SK-N-SH treated with all-trans-retinoic acid at 6 μM for 48 hours (cell line): ENCODE measurements at places on chromosomes 2 and 18.

- ATAC-seq: no peak
These were observed 69.6 kb upstream of the UGP2 start for GRCh38 chr2:63772061-63772460.

DNA sequence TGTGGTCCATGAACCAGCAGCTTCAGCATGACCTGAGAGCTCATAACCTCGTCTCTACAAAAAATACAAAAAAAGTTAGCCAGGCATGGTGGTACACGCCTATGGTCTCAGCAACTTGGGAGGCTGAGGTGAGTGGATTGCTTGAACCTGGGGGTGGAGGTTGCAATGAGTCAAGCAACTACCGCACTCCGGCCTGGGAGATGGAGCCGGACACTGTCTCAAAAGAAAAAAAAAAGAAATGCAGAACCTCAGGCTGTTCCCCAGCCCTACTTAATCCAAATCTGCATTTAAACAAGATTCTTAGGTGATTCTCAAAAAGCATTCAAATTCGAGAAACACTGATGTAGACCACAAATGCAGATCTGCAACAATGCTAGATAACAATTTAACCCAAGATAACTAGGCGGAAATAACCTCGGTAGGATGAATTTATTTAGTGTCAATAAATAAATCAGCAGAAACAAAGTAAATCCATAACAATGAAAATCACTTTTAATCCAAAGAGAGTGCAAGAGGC is 203.5 kb downstream of the SP3 start:
- ATAC-seq: no peak

DNA sequence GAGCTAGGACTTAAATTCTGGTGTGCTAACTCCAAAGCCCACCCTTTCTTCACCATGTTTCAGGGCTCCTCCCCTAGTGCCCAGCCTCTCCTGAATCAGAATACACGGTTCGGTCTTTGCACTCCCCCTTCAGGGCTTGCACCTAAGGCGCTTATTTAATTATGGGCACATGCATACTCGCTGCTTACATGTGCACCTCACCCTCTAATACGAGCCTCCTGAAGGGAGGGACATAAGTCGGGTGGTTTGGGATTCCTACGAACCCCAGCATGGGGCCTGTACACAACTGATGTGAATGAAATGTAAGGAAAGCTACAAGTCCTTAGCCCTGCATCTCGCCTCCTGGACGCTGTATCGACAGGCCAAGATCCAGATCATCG is 435 bp downstream of the IFT172 start:
- ATAC-seq: peak; percentile 59

DNA sequence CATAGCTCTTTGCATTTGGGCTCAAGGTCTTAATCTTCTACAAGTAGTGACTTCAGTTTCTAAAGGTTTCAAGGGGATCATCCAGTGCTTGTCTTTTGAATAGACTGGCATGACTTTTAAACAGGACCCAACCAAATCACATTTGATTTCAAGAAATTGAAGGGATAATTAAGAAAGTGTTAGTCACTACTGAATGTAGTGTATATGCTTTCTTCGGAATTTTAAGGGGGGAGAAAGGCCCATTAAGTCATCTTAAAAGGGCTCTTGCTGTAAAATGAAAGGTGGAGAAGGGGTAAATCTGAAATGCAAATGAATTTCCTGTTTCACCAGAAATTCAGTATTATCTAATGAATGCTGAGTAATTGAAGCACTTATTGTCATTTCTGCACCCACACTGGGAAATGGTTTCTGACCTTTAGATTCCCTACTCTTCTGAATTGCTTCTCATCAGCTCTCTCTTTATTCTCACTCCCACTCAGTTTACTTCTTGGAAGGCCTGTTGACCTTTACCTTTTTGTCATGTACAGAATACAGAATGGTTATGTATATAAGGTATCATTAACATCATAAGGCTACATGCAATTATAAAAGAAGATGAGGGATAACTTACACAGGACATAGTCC is 241.4 kb downstream of the SLC8A1 start:
- no peak for ATAC-seq

DNA sequence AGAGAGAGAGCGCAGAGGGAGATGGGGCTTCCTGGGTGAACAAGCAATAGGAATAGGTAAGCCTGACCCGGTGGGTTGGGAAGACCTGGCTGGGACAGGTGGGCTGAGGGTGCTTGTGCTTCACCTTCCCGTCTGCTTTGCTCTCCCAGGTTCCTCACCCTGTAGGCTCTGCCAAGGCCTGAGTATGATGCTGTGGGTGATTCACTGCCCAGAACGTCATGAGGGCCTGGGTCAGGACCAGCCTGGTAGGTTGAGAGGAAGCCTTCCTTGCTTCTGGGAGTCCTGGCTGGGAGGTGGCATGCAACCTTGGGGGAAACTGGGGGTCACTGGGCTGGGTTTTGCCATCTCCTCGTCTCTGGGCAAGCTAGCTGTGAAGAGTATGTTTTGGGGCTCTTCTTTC is 220.2 kb upstream of the APCDD1 start:
- ATAC-seq: no peak

GRCh38 chr18:5295231-5295920 is at the start of gene ZBTB14:
TSS of gene ZBTB14 (minus strand) at chr18:5295726. CDS start at chr18:5293246, 2,480 bp downstream.
- peak; percentile 25 for ATAC-seq

DNA sequence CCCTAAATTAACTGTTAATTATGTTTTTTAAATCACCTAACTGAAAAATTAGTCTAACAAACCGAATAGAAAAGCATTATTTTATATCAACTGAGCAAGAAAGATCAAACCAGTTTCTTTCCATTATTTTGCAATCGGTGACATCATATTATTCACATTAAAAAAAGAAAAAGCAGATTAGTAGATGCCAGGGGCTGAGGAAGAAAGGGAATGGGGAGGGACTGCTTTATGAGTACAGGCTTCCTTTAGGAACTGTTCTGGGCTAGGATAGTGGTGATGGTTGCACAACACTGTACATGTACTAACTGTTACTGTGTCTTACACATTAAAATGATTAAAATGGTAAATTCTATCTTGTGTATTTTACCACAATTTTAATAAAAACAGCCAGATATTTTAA is 59.3 kb downstream of the COBLL1 start:
- no peak for ATAC-seq

GRCh38 chr2:72757177-72757775 is 68.6 kb downstream of the EXOC6B start:
- no peak for ATAC-seq

- ATAC-seq: no peak
These were observed 365.3 kb downstream of the ERBB4 start for GRCh38 chr2:212173331-212173730.

- ATAC-seq: no peak
These were observed 81.4 kb downstream of the BCL11A start for GRCh38 chr2:60472041-60472440.

DNA sequence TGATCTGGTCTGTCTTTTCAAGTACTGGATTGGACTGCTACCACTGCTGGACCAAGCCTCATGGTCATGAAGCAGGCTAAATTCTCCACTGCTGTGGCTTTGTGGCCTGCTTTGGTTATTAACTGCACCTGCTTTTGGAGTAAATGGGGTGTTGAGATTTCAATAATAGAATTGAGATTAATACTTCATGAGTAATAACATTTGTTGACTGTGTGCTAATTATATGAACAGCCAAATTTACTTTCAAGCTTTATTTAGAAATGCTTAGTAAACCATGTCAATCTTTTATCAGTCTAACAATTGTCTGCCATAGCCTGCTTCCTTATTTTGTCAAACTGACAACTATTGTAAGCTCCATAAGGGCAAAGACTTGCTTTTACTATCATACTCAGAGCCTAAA is 27.4 kb upstream of the MTIF2 start:
- ATAC-seq: no peak

DNA sequence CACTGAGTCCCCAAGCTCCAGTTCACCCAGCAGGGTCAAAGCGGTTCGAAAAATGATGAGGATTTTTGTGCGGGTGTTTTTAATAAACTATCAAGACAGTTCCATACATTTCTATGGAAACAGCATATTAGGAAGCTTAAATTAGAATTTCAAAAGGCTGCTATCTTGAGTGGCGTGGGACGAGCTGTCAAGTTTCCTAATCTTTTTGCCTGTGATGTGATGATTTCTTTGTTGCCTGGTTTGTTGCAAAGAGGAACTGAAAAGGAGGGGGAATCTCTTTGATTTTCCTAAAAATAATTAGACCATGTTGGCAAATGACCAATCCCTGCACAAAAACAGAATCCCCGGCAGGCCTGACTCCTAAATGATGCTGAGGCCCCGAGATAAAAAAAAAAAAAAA is 66.1 kb upstream of the ATG16L1 start:
- ATAC-seq: no peak

- no peak; the same call in 2 of the 3 replicates for ATAC-seq
These were observed 67.3 kb downstream of the CAMKMT start for GRCh38 chr2:44429034-44429433.

GRCh38 chr18:58269931-58270330 is 225.9 kb downstream of the NEDD4L start:
- no peak for ATAC-seq

DNA sequence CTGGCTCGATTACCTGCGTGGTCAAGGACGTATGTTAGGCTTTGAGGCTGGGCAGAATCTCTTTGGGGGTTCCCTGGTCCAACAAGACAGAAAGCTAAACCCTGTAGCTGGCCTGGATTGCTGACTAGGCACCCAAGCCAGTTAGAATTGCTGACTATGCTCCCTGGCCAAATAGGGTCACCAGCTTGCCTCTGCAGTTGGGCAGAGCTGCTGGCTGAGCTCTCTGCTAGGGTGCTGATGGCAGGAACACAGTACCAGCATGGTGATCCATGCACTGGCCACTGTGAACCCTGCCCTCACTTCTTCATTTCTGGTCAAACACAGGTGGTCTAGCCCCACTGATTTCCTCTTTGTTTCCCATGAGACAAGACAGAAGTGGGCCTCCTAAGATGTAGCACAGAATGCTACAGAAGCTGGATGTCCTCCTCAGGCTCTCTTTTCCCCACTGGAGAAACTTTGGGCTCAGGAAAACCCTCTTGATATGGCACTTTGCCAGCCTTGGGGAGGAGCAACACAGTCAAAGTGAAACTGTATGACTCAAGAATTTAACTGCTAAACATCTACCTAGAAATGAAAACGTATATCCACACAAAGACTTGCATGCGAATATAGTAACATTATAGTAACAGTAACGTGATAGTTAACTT is 20.8 kb downstream of the SP140L start:
- peak; percentile 61 for ATAC-seq

GRCh38 chr2:229412686-229413085 is 141.6 kb upstream of the PID1 start:
- ATAC-seq: no peak

- ATAC-seq: no peak
These were observed 33.5 kb downstream of the STAT4 start for GRCh38 chr2:191117341-191117740.

GRCh38 chr2:174333372-174334277 is 1.1 kb upstream of the SP9 start:
- no peak; the same call in 1 of the 3 replicates for ATAC-seq

GRCh38 chr2:229927817-229928321 is 5.6 kb downstream of the FBXO36 start:
- peak; percentile 49; the same call in 1 of the 3 replicates for ATAC-seq

GRCh38 chr18:33804258-33804657 is 226.2 kb downstream of the ASXL3 start:
- no peak for ATAC-seq

DNA sequence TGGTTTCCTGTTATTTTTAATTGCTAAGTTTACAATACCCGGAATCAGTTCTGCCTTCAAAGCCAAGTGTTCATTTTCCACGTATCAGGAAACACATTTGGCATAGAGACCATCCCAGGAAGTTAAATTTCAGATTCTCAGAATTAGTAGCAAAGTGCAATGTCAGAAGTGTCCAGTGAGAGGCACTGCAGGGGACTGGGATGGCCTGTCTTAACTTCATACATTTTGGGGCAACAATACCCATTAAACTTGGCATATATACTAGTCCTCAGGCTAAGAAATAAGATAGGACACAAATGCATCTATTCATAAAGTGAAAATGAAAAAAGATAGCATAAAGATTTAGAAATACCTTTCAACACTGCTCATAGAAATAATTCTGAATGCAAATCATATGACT is 1.5 kb upstream of the IL1RL2 start:
- ATAC-seq: peak; percentile 42; the same call in 1 of the 3 replicates

DNA sequence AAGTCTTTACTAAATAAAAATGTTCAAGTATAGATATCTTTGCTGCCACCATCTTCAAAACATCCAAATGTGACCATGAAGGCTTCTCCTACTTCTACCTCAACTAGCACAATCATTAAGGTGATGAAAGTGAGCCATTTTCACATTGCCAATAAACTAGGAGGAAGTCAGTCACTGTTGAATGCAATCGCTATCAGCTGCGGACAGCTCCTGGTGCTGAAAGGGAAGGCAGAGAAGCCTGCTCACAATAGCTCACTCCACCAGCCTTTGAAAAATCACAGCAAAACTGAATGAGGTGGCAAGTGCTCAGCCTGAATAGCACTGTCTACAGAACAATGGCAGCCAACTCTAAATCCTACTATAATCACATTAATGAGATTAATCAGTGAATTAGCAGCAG is 2.2 kb downstream of the MYT1L start:
- no peak for ATAC-seq

DNA sequence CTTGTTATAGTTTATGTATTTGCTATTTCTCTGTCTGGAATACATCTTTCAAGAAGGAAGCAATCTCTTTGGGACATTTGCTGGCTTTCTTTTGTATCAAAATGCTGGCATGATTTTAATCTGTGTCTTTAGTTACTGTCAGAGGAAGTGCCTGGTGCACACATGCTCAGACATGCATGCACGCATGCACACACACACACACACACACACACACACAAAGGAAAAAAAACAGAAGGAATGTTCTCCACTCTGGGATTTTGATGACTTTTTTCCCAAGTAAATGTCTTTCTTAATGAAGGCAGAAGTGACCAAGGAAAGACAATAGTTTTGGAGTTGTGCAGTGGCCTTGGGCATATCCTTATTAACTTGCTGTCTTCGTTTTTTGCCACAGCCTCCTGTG is 6.7 kb downstream of the GNAL start:
- ATAC-seq: no peak

GRCh38 chr2:235956281-235956970 is 211.8 kb downstream of the GBX2 start:
- ATAC-seq: no peak

DNA sequence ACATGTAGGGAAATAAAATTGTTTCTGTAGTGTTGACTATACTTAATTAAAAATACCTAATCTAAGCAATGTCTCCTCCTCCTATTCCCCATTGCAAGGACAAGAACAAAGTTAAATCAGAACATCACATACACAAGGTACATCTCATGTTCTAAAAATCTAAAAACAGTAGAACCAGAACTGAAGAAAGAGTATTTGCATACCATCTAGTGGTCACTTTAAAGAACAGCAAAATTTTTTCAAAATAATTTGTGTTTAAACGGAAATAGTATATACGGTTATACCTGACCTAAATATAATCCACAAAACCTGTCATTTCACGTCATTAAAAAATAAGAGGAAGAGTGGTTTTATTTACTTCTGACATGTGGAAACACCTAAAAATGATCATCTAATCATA is 294.3 kb upstream of the KCNH7 start:
- peak; percentile 72 for ATAC-seq

GRCh38 chr2:145524303-145524702 is 1004.4 kb upstream of the ZEB2 start:
- no peak for ATAC-seq

- peak; percentile 75 for ATAC-seq
These were observed 95.0 kb upstream of the LDAH start for GRCh38 chr2:20917719-20918572.
